ENCODE measurements at places on chromosomes 5 and 9. TPM values are rescaled to one million over a fixed set of nuclear protein-coding genes. Genes with fewer than 3 reads are reported as not detected.

Gene TSSK1B
- total RNA-seq: 2.9 TPM

Gene CDH6
- total RNA-seq: 16.1 TPM

Gene ERAP2
- 14.2 TPM for total RNA-seq

Gene TRPM3
- 8.2 TPM for total RNA-seq

Gene GPBP1
- 76.6 TPM for total RNA-seq

DNA sequence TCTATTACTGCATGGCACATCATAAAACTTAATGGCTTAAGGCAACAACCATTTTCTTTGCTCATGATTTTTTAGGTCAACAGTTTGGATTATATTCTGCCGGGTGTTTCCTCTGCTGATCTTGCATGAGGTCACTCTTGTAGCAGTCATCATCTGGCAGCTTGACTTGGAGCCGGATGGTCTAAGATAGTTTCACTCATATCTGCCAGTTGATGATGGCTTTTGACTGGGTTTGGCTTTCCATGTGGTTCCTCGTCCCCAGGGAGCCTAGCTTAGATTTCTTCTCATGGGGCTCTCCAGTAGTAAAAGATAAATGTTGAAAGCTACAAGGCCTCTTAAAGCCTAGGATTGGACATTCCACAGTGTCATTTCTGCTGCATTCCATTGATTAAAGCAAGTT is 27.4 kb downstream of the LNPEP start:
- peak; percentile 78 for DNase-seq

DNA sequence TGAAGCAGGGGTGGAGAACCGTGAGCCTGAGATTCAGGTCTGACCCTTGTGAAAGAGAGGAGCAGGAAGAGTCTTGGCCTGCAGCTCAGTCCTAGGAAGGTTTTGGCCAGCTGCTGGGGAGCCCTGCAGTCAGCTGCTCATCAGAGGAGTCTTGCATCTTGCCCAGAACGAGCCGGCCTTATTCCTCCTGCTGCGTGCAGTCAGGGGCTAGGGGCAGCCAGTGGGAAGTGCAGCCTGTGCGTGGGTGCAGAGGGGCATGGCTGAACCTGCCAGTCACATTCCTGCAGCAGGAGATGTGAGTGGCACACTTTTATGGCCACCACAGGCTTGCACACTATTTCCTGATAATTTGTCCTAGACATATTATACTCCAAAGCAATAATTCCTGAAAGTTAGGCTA is 278.7 kb downstream of the NPR3 start:
- DNase-seq: no peak

DNA sequence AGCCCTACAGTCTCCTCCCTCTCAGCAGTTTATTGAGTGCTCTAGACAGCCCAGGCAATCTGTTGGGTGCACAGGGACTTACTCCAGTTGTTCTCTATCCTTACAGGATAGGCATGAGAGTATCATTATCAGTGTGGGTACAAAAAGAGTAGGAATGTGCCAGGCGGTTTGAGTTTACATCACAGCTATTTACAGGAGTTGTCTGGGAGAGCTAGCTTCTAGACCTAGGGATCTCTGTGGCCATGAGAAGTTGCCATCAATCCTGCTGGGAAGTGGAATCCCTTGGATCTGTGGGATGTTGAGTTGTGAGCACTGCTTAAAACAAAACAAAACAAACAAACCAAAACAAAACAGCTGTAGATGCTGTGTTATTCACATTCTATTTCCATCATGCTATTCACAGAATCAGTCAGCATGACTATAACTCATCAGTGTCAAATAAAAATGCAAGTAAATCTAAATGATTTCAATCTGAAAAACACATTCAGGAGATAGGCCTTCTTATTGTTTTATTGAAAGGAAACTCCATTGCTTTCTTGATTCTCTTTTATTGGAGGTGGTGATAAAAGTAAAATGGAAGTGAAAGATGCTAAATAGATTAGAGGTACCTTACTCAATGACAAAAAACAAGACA is 552.4 kb upstream of the ZNF608 start:
- DNase-seq: no peak

GRCh38 chr9:126347093-126347492 is 20.5 kb downstream of the MVB12B start:
- DNase-seq: no peak

GRCh38 chr5:1118738-1119137 is 6.9 kb upstream of the SLC12A7 start:
- DNase-seq: peak; percentile 88

DNA sequence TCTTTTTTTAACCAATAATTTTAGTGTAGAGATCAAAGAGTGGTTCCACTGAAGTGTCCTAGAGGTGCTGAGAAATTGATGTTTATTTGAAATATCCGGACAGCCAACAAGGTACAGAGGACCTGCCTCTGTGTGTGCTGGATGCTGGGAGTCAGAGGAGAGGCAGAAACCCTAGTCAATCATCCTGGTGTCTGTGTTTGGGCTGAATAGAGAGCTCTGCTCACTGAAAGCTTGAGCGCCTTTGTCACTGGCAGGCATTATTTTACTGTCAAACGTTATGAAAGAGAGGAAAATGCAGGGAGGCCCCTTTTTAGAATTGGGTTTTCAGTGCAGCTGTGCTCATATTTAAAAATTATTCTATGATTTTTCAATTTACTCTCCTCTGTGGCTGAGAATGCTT is 480.3 kb upstream of the TYRP1 start:
- DNase-seq: no peak

GRCh38 chr5:163885117-163885516 is 379.7 kb downstream of the MAT2B start:
- no peak for DNase-seq

- no peak for DNase-seq
These were observed 49.9 kb upstream of the NRARP start for GRCh38 chr9:137351781-137352501.

Data from umbilical cord (tissue), 2 donors.